Kidney epithelial cell (primary cell): ENCODE measurements at places on chromosomes 3 and 15.

- DNase-seq: no peak
Measured at GRCh38 chr3:100402891-100403290, 1.6 kb downstream of the LNP1 start.

GRCh38 chr15:69275074-69275670, 23.5 kb upstream of the PAQR5 start:
- no peak for DNase-seq

DNA sequence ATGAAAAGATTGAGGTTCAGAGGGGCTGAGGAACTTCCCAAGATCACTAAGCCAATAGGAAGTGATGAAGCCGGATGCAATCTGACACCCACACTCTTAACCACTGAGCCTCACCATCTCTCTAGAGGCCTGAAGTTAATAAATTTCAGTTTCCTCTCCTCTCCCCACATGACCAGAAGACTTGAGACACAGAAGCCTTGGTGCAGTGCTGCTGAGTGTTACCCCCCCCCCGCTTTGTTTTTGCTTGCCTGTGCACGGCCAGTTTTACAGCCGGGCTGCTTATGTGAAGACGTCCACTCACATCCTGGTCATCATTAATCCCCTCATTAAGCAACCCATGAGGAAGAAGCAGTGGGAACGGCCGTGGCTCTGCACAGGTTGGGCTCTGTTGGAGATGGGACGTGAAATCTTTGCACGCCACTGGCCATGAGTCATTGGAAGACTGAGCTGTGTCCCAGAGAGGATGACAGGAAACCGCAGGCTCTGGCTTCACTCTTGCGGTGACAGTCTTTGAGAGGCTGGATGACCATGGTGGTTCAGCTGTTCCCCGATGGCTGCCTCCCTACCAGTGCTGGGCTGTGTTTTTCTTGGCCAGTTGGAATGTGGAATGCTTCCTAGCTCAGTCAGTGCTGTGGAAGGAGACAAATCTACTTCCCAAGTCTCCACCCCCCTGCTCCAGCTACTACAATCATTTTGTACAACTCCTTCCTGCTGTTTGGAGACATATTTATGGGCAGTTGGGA, 232.6 kb upstream of the LRTM1 start:
- peak; percentile 98 for DNase-seq

DNA sequence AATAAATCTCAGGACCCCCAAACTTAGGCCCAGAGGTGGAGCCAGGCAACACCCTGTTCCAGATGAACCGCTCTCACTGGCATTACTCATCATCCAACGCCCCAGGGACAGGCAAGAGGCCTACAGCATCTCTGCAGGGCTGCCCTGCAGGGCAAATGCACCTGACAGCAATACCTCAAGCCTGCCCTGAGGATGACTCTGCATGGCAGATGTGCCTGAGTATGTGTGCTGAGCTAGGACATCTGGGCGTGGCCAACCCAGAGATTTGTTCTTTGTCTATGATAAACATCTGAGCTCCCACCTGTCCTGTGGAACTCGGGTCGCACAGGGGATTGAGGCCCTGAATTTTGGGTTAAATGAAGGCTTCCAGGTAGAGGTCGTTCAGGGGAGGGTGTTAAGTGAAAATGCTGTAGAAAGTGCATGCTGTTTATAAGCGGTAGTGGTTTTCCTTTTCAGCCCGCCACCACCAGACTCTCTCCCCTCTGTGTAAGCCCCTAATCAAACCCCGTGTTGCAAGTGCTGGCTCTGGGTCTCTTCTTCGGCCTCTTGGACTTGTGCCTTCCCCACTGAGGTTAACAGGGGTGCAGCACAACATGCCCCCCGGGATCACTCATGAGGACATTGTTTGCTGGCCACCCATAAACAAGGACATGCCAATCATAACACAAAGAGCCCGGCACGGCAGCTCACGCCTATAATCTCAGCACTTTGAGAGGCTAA, 92.3 kb downstream of the ATP10A start:
- no peak for DNase-seq

- no peak for DNase-seq
Measured at GRCh38 chr15:78999636-79000035, 54.8 kb upstream of the CTSH start.

GRCh38 chr3:156252656-156253055, 132.3 kb downstream of the KCNAB1 start:
- no peak for DNase-seq

DNA sequence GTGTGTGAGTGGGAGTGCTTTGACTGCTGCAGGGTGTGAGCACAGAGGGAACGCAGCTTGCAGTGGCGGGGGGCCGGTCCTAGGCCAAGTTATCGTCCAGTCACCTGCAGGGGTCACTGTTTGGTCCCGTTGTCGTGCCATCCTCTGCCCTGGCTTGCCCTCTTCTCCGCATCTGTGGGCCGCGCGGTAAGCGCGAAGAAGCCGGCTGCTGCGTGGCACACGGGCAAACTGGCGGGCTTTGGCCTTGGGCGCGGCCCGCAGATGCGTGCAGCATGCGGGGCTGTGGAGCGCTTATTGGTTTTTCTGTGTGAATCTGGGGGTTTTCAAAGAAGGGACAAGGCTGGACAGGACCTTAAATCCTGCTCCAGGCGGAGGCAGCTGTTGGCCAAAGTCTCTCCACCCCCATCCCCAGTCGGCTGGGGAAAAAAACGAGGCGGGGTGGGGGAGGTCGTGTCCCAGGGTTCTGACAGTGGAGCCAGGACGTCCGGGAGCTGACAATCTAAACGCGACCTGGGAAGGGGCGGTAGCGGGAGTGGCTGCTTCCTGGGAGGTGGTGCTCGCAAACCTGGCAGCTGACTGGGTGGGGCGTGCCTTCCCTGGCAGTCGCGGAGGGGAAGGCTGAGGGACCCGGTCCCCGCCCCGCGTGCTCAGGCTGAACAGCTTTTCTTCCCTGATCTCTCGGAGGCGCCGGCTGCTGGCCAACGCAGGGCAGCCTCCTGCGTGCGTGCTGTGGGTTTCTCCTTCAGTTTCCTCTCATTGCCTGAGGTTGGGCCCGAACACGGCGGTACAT, 39.7 kb upstream of the VEPH1 start:
- DNase-seq: no peak

GRCh38 chr3:167274141-167274874, 105.8 kb downstream of the ZBBX start:
- DNase-seq: no peak

GRCh38 chr15:80915472-80915871, 74.1 kb downstream of the MESD start:
- no peak for DNase-seq

- no peak for DNase-seq
Measured at GRCh38 chr3:9957214-9957613, 5.0 kb upstream of the PRRT3 start.

DNA sequence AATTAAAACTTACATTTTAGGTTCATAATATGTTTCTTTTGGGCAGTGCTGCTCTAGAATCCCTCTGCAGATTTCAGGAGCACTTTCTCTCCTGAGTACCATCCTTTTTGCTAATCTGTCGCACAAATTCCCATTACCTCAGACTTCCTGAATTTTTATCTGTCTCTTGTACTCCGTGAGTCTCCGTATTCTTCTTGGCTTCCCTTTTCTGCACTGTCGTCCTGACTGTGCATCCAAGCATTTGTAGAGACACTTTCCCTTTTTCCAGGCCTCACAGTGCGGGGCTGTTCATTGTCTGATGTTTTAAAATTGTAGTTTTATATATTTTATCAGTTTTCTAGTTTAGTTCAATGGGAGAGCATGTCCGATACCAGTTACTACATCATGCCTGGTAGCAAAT, 27.3 kb downstream of the MEF2A start:
- DNase-seq: no peak

GRCh38 chr3:99145031-99145430, 243.5 kb upstream of the DCBLD2 start:
- DNase-seq: no peak

GRCh38 chr15:80584561-80584964, 110.5 kb upstream of the ABHD17C start:
- no peak for DNase-seq

DNA sequence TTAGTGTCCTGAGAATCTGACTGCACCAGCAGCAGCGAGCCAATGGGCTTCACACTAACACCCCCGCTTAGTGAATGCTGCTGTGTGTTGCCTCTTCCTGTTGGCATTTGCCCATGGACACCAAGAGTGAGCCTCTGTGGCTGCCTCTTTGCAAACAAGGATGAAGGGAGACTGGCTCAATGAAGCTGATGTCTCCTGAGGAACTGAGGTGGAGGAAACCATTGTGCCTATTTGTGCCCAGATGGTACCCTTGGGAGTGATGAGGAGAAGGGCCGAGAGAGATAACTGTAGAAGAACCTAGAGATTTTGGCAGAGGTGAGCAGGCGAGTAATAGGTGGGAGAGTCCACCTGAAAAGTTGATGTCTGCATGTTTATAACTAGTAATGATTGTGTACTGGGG, 51.2 kb downstream of the IL20RB start:
- no peak for DNase-seq

- DNase-seq: no peak
Measured at GRCh38 chr15:76391847-76392246, 55.3 kb downstream of the ISL2 start.

DNA sequence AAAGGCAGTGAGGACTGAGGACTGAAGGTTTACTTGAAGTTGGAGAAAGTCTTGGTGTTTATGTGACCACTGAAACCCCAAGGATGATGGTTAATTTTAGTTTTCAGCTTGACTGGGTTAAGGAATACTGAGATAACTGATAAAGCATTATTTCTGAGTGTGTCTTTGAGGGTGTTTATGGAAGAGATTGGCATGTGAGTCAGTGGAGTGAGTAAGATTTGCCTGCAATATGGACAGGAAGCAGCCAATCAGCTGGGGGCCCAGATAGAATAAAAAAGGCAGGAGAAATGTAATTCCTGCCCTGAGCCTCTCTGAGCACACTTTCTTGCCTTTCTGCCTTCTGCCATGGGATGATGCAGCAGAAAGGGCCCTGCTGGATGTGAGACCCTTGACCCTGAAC, 92.4 kb downstream of the KBTBD8 start:
- DNase-seq: peak; percentile 29

GRCh38 chr3:120449251-120449650, 1.5 kb downstream of the FSTL1 start:
- DNase-seq: no peak

- no peak for DNase-seq
Measured at GRCh38 chr3:31772758-31773473, 208.1 kb downstream of the OSBPL10 start.

- no peak for DNase-seq
Measured at GRCh38 chr15:65413760-65414144, 9.0 kb downstream of the IGDCC4 start.

GRCh38 chr15:33956397-33956796, 11.9 kb upstream of the CHRM5 start:
- DNase-seq: no peak

DNA sequence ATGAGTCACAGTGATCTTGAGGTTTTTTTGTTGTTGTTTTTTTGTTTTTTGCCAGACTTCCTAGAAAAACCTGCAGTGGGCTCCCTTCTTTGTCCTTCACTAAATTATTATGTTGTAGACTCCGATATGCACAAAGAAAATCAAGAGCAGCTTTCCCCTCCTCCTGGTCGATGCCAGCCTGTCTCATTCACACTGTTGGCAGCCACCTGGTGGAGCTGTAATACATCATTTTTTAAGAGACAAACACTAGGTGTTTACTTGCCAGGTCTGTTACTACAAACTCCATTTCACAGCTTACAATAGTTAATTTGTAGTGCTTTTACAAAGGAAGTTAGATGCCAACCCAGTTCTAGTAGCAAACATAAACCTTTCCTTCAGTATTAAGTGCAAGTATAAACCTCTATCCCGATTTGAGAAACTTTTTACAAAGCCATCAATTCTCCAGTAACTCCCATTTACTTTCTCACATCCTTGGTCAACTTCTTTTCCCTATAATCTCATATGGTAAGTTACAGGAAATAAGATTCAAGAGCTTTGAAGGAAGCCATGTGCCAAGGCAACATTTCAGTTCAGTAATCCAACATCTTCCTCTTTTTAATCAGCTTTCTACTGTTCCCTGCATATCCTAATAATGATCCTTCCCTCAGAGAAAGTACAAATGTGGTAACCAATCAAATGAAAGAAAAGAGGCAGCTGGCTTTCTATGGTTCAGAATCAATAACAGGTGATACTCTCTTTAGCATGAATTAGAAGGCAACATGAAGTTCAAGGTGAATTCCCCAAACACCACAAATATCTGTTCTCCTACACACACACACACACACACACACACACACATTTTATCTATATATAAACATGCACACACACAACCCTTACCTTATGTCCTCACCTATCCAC, 14.0 kb downstream of the AAGAB start:
- no peak for DNase-seq

DNA sequence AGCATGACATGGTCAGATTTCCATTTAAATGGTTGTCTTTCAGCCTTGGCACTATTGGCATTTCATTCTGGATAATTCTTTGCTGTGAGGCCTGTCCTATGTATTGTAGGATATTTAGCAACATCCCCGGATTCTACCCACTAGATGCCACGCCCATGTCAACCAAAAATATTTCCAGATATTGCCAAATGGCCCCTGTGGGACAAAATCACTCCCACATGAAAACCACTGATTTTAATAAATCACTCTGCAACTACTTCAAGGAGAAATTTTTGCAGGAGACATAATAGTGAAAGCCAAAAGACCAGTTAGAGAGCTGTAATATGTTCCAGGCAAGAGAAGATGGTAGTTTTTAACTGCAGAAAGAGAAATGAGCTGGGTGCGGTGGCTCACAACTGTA, 55.9 kb upstream of the RARB start:
- DNase-seq: no peak

DNA sequence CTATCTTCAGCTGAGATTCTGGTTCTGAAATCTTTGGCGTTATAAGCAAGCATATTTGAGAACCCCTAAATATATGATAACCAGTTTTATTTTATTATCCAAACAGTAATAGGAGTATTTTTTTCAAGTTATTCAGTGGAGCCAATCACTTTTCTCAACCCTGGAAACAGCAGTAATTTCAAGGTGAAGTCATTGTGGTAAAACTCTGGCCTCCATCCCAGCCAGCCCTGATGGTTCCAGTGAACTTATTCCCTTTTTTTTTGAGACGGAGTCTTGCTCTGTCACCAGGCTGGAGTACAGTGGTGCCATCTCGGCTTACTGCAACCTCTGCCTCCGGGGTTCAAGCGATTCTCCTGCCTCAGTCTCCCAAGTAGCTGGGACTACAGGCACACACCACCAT, 545.4 kb upstream of the IL12A start:
- DNase-seq: no peak

DNA sequence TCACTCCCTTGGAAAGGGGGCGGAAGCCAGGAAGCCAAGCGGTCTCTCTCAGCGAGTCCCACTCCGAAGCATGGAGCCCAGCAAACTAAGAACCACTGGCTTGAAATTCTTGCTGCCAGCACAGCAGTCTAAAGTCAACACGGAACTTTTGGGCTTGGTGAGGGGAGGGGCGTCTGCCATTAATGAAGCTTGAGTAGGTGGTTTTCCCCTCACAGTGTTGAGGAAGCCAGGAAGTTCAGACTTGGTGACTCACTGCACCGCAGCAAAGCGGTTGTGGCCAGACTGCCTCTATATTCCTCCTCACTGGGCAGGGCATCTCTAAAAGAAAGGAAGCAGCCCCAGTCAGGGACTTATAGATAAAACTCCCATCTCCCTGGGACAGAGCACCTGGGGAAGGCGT, 665.4 kb upstream of the CBLB start:
- peak; percentile 42 for DNase-seq
